ENCODE measurements at places on chromosomes 6 and 20. TPM values are rescaled to one million over a fixed set of nuclear protein-coding genes. Genes with fewer than 3 reads are reported as not detected.

The ZC3H12D gene
- total RNA-seq = 2.1 TPM

The SLC22A16 gene
- 0.20 TPM for total RNA-seq

The GPX5 gene
- total RNA-seq = not detected

DNA sequence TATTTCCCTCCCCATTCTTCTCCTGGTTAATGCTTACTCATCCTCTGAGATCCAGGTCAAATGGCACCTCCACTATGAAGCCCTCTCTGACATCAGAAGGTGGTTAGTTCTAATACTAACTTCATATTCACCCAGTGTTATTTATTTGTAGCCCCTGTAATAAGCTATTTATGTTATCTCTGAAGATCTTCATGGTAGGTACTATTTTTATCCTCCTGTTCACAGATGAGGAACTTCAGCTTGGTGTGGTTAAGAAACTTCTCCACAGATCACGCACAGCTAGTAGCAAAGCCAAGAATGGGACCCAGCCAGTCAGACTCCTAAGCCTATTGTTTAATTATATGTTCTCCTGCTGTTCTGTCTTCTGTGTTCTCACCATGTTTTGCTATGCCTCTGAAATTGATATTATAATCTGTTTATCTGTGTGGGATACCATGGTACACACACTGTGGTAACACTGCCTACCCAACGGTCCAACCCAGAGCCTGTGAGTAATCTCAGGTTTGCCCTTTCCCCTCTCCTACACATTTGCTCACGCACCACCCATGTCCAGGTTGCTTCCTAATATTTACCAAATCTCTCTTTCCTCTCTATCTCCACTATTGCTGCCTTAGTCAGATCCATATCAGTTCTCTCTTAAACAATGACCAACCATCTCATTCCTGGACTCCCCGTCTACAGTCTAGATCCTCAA, 98.4 kb downstream of the IPCEF1 start:
- H3K27ac ChIP-seq = no peak overlapping the region
- H3K36me3 ChIP-seq = no peaks in the 10 kb centered on the region
- peak; percentile 27 for DNase-seq
- no peaks in the 10 kb centered on the region for H3K4me1 ChIP-seq
- no peak overlapping the region for H3K4me3 ChIP-seq

GRCh38 chr20:36802326-36803222, 29.0 kb upstream of the DSN1 start:
- no peak overlapping the region for H3K27ac ChIP-seq
- no peak overlapping the region for H3K4me3 ChIP-seq
- H3K4me1 ChIP-seq = no peaks in the 10 kb centered on the region
- peaks cover 72% of the 10 kb centered on the region for H3K36me3 ChIP-seq
- no peaks in the 10 kb centered on the region for H3K27me3 ChIP-seq

DNA sequence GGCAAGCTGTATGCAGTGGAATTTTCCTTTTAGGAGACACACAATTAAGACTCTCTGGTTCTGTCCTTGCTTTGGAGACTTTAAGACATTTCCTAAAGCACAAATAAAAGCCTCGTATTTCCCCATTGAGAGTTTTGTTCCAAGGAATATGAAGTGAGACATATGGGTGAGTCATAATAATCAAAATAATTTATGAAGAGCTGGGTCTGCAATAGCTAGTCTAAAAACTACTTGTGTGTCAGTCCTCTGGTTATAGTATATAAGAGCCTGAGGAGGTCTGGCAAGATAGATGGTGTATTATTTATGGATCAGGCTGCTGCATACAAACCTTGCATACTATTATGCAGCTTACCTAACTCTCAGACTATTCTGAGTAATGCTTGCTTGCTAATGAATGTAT, 142.6 kb downstream of the ADGRG6 start:
- H3K27me3 ChIP-seq = no peaks in the 10 kb centered on the region
- H3K4me1 ChIP-seq = no peaks in the 10 kb centered on the region
- no peak overlapping the region for H3K4me3 ChIP-seq

GRCh38 chr6:131281471-131282270, 146.4 kb downstream of the AKAP7 start:
- peaks cover 15% of the 10 kb centered on the region for H3K4me1 ChIP-seq
- peak overlapping the region; percentile 54 for H3K27ac ChIP-seq
- peak overlapping the region; percentile 25 for H3K4me3 ChIP-seq
- peak; percentile 50 for DNase-seq
- no peaks in the 10 kb centered on the region for H3K27me3 ChIP-seq

DNA sequence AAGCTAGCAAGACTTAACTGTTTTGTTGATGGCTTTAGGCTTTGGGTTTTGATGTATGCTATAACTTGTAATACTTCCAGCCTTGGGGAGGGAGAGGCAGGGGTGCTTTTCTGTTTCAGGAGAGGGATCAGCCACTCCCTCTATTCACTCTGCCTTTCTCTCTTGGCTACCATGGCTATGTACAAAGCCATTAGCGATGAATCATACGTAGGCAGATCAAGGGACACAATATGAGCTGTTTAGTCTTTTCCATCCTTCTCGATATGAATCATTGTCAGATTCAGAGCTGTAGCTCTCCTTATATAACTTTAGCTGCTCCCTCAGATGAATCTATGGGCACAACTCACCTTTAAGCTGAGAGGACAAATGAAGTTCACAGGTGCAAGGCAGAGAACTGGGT, 230.6 kb downstream of the TSHZ2 start:
- H3K4me3 ChIP-seq = no peak overlapping the region
- H3K4me1 ChIP-seq = no peaks in the 10 kb centered on the region
- no peaks in the 10 kb centered on the region for H3K27me3 ChIP-seq
- DNase-seq = no peak
- no peak overlapping the region for H3K27ac ChIP-seq

- no peaks in the 10 kb centered on the region for H3K27me3 ChIP-seq
- H3K4me1 ChIP-seq = peaks cover 23% of the 10 kb centered on the region
- peak overlapping the region; percentile 75 for H3K27ac ChIP-seq
- H3K4me3 ChIP-seq = no peak overlapping the region
- peak; percentile 53 for DNase-seq
Observed at GRCh38 chr20:19903168-19903811, 113.9 kb upstream of the NAA20 start.

- DNase-seq = no peak
- no peaks in the 10 kb centered on the region for H3K4me1 ChIP-seq
- H3K27me3 ChIP-seq = no peaks in the 10 kb centered on the region
- no peaks in the 10 kb centered on the region for H3K36me3 ChIP-seq
Observed at GRCh38 chr20:14882846-14883245, 545.4 kb upstream of the FLRT3 start.

DNA sequence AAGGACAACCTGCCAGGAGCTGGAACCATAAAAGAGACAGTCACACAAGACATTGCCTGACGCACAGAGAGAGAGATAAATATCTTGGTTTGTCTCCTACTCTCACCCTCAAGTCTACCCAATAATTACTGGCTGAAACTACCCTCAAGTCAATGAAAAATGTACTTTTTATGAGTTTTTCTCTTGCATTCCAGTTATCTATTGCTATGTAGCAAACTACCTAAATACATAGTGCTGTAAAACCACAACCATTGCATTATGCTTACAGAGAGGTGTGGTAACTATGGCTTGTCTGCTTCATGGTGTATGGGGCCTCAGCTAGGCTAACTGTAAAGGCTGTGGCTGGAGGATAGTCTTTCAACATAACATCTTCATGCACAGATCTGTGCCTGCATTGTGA, 247.8 kb downstream of the HAO1 start:
- H3K36me3 ChIP-seq = no peaks in the 10 kb centered on the region
- no peak overlapping the region for H3K4me3 ChIP-seq
- H3K27ac ChIP-seq = no peak overlapping the region

DNA sequence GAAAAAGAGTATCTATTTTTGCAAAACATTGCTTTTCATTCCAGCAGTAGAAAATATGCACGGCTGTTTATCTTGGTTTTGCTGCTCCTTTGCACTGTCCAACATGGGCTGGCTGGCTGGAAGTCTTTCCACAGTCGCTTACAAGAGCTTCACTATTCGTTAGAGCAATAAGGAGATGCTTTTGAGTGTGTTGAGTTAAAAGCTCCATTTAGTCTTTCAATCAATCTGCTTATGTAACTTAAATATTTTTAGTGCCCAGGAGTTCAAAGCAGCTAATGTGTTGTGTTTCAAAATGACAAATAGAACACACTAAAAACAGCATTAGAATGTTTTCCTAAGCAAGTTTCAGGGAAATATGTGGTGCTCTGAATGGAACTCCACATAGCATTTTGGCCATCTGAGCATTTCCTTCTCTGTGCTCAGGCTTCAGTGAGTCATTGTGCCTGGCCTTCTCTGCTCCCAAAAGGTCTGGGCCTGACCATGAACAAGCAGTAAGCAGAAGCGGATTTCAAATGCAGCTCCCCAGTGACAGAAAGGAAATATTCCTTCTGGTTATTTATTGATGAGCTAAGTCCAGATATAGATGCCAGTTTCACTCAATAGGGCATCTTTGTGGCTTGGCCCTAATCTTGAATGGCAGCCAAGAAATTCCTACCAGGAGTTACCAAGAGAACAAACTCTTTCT, 580.3 kb downstream of the TENT5A start:
- DNase-seq = no peak
- no peaks in the 10 kb centered on the region for H3K36me3 ChIP-seq
- H3K4me1 ChIP-seq = no peaks in the 10 kb centered on the region
- H3K27ac ChIP-seq = peak overlapping the region; percentile 30

GRCh38 chr20:16709017-16709416, 20.8 kb upstream of the SNRPB2 start:
- no peak overlapping the region for H3K27ac ChIP-seq
- no peaks in the 10 kb centered on the region for H3K27me3 ChIP-seq
- DNase-seq = no peak

DNA sequence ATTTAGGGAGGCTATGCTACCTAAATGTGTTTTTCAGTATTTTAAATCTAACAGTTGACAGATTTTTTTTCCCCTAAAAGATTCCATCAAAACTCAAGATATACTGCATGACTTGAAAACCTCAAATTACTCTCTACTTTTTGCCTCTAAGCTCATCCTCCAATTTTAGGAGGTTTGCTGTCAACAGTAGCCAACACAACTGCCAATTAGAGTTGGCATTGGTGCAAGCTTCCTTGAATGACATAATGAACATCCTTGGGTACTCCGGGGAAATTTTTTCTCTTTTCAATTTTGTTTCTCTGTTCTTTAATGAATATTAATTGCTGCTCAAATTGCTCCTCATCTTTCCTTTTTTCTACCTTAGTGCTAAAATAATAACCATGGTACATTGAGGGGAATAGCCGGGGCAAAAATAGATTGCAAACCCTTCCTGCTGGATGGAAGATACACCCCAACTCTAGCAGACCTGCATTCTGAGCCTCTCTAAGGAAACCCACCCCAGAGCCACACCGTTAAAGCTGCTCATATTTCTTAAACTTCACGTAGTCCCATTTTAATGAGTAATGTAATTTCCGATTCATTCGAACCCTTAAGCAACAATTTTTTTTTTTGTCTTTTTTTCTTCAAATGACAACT, 34.3 kb downstream of the SLC22A23 start:
- H3K4me3 ChIP-seq = no peak overlapping the region
- no peaks in the 10 kb centered on the region for H3K27me3 ChIP-seq
- peaks cover 11% of the 10 kb centered on the region for H3K4me1 ChIP-seq
- H3K27ac ChIP-seq = no peak overlapping the region
- no peaks in the 10 kb centered on the region for H3K36me3 ChIP-seq
- DNase-seq = no peak

DNA sequence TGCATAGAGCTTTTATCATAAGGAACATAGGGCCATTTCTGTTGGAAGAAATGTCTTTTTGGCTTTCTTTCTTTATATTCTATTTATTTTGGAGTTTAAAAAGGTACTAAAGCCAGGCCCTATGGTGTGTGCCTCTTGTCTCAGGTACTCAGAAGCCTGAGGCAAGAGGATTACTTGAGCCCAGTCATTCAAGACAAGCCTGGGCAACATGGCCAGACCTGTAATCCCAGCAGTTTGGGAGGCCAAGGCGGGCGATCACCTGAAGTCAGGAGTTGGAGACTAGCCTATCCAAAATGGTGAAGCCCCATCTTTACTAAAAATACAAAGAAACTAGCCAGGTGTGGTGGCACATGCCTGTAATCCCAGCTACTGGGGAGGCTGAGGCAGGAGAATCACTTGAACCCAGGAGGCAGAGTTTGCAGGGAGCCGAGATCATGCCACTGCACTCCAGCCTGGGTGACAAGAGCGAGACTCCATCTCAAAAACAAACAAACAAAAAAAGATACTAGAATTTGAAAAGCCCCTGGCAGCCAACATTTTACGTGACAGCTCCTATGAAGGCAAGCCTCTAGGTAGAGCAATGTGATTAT, 80.0 kb downstream of the CBFA2T2 start:
- no peak overlapping the region for H3K4me3 ChIP-seq
- H3K4me1 ChIP-seq = peaks cover 15% of the 10 kb centered on the region
- H3K27ac ChIP-seq = no peak overlapping the region
- no peak for DNase-seq
- no peaks in the 10 kb centered on the region for H3K27me3 ChIP-seq

DNA sequence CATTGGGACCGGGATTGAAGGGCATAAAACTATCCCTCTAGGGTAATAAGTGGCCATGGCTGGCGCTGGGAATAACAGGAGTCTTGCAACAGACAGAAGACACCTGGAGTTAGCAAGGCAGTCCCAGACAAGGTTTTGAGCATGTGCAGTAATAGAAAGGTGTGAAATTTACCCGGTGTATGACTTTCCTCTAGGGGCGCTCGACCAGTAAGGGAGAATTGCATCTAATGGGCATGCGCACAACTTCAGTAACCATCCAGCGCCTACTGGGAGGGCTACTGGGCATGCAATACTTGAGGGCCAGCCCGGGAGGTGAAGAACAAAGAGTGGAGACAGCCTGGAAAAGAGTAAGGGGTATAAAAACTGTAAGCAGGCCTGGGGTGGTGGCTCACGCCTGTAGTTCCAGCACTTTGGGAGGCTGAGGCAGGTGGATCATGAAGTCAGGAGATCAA, 32.7 kb downstream of the SERPINB6 start:
- H3K27ac ChIP-seq = no peak overlapping the region
- H3K4me1 ChIP-seq = peaks cover 15% of the 10 kb centered on the region
- DNase-seq = no peak
- no peaks in the 10 kb centered on the region for H3K36me3 ChIP-seq

GRCh38 chr20:41137614-41138474, 501 bp downstream of the PLCG1 start:
- peak overlapping the region; percentile 62 for H3K4me3 ChIP-seq
- H3K4me1 ChIP-seq = peaks cover 63% of the 10 kb centered on the region
- no peaks in the 10 kb centered on the region for H3K36me3 ChIP-seq
- peak overlapping the region; percentile 96 for H3K27ac ChIP-seq
- DNase-seq = peak; percentile 77

DNA sequence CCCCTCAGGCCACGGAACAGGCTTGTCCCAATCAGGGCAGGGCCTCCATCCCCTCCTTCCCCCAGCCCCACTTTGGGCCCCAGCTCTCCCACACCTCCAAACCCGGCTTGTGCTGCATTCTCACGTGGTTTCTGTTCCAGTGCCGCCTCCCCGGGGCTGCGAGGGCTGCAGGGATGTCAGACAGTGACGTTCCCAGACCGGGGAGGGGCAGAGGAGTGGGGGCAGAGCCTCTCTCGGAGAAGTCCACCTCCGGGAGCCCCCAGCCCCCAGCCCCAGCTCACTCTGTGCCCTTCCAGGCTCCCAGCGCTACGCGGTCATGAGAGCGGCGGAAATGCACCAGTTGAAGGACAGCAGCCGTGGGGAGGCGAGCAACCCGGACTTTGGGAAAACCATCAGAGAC, 18.5 kb downstream of the SLCO4A1 start:
- no peak for DNase-seq
- H3K4me1 ChIP-seq = peaks cover 4% of the 10 kb centered on the region
- H3K27ac ChIP-seq = no peak overlapping the region

Measured in upper lobe of left lung (tissue), 6 donors.